ENCODE measurements at places on chromosomes 12 and 14.
A peak's percentile ranks its signal among the peaks of the same experiment; 100 is the strongest.

DNA sequence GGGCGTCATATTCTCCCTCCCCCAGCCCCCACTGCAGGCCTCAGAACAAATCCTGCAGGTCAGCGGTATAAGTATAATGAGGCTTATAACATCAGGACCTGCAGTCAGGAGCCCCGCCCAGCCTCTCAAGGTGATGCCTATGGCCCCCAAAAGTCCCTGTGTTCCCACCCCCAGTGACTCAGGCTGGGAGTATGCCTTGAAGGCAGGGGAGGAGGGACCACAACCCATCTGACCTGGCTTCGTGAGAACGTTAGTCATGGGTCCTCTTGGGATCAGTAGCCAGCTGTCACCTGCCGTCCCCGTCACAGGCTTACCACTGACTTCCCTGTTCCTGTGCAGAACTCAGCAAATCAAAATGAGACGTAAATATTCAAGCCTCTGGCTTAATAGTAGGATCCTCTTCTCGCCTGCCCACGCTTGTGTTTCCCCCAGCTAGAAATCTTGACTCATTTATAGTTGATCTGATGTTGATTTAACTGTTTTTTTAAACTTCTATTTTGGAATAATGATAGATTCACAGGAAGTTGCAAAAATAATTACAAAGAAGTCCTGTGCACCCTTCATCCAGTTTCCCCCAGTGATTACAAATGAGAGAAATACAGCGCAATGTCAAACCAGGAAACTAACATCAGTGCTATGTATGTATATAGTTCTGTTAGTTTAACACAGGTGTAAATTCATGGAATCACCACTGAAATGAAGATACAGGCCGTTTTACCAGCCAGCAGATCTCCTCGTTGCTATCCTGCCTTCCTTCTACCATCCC, 107.5 kb downstream of the ADGRD1 start:
- no peak for DNase-seq

GRCh38 chr14:29320286-29320685, 553.7 kb downstream of the FOXG1 start:
- no peak for DNase-seq

DNA sequence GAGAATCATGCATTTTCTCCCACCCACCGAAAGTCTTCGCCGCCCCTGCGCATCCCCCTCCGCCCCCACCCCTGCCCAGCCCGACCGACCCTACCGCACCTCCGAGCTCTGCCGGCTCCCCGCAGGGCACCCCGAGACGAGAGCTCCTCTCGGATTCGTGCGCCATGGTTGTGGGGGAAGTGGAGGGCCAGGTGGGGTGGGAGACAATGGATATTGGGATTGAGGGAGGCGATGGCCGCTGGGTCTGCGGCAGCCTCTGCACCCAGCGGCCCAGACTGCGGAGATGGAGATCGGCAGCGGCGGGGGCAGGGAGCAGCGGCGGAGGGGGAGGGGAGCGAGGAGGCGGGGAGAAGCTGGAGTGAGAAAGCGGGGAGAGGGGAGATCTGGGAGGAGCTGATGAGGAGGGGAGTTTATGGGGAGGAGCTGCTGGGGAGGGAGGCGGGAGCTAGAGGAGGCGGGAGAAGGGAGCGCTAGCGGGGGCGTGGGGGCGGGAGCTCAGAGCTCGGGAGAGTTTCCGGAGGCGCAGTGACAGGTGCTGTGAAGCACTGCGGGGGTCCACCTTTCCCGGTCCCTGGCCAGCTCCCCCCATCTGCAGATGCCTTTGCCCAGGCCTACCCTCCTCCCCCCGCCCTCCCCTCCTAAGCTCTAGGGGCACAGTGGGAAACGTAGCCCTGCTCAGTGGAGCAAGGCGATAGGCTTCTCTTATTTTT, at the start of gene SALL2:
TSS of gene SALL2 (minus strand) at position 385 of the 710 bp plus-strand sequence. CDS start at position 166, 219 bp downstream.
- peak; percentile 53 for DNase-seq

DNA sequence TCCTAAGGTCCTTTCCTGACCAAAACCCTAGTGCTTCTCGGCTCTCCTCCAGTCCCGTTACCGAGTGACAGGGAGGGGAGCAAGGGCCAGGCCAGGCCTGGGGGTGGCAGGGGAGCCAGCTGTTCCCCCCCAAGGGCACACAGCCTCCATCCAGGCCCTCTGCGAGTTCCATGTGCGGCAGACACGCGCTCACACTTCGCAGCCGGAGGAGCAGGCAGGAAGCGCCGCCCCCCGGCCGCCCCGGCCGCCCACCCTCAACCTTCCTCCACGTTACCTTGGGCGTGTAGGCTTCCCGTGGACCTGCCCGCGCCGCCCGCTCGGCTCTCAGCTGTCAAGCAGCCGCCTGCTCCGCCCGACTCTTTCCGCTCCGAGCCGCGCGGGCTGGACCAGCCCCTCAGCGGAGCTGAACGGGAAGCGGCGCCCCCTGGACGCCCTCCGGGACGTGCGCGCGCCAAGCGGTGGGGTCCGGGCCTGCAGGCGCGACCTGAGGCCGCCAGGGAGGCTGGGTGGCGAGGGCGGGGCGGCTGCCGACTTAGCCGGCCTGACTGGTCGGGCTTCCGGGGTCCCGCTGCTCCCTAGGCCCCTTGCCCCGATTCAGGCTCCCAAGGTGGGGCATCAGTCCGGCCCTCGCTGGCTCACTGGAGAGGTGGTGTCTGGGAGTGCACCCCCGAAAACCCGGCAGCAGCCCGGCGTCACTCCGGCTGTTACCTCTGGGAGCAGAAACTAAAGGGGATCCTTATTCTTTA, at the start of gene CRACR2A:
TSS of gene CRACR2A (minus strand) at position 369 of the 746 bp plus-strand sequence. CDS start 56,110 bp downstream, outside the sequence.
- peak; percentile 75 for DNase-seq

DNA sequence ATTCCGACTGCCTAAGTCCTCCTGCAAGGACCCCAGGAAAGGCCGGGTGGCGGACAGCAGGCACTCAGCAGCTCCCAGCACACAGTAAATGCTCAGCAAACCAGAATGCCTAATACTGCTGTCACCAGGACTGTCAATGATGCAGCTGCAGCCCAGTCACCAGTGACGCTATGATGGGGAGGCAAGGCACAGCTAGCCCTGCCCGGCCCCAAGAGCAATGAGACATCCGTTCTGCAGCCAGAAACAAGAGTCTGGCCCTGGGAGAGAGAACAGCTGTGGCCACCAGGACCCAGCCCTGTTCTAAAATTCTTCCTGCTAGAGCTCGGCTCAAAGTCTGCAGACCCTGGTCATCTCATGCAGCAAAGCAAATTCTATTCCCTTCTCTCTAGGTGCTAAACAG, 69.8 kb downstream of the NCOR2 start:
- DNase-seq = no peak

All from stimulated activated CD4-positive, alpha-beta T cell treated with anti-CD3 and anti-CD28 coated beads, Interleukin-15, amount 100 ng/mL, for 1 hour (primary cell).